ENCODE measurements at places on chromosomes 2 and 18.
A peak's percentile ranks its signal among the peaks of the same experiment; 100 is the strongest.

DNA sequence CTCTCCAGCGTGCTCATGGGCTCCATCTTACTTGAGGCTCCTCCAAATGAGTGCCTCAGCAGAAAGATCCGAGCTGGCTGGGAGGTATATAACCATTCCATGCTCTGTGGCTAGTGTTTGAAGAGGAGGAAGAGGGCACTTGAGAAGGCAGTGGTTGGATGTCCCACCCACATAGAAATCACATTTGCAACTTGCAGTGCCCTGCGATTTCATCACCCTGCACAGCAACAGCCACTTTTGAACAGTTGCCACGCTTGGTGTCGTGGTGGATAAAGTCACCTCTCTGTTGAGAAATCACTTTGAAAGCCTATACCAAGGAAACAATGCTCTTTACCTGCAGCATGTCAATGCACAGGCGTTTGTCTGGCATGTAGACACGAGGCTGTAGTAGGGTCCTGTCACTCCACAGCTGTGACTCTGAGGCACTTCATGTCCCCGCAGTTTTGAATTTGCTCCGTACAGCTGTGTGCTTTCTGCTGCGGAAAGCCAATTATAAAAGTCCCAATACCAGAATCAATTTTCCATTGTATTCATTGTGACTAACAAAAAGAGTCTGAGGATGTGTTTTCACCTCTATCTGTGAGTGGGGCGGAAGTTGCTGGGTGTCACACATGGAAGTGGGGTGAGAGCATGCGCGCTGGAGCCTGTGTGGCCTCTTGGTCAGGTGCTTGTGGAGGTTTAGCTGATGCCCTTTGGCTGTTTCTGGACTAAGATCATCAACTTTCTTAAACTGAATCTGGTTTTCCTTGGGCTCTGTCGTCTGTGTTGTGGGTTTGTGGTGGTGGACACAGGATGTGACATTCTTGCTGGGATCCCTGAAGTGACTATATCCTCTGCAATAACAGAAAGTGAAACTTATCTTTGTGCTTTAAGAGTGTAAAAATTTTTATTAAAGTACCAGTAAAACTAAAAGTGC, 2.8 kb downstream of the CNDP2 start:
- peak; percentile 64 for DNase-seq

GRCh38 chr2:56288838-56289580, 105.2 kb downstream of the CCDC85A start:
- DNase-seq: no peak

- DNase-seq: no peak
These were observed 72.3 kb downstream of the OTX1 start for GRCh38 chr2:63122921-63123320.

GRCh38 chr2:112776113-112776512, 8.2 kb downstream of the IL1A start:
- no peak for DNase-seq
